ENCODE measurements at places on chromosomes 16 and 17.

GRCh38 chr17:11240841-11241610 lies at the start of gene SHISA6:
Gene SHISA6, plus strand, starts transcription at chr17:11241213.
- no peak for DNase-seq

GRCh38 chr17:81044764-81045589 lies 10.0 kb downstream of the BAIAP2 start:
- peak; percentile 45 for DNase-seq

DNA sequence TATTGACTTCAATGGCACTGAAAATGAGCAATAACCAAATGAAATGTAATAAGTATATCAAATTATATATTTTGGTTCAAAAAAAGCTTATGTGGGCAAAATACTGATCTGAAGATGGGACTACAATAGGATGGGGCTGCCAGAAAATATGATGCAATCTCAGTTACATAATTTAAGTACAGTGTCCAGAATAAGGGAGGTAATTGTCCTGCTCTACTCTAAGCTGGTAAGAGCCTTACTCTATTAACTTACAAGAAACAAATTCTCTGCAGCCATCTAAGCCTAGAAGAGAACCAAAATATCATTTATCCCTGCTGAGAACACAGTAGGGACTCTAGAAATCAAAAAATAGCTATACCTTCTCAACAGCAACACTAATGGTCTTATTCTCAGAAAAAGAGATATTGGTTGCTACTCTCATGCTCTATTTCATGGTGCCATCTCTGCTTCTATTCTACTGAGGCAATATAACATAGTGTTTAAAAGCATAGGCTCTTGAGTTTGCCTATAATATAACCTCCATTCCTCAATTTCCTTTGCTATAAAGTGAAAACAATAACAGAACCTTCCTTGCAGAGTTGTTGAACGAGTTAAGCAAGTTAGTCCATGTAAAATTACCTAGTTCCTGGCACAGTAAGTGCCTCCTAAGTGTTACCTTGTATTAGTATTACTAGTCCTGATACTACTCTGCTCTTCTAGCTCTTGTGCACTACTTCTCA lies 19.9 kb downstream of the NQO1 start:
- DNase-seq: no peak

GRCh38 chr16:49856672-49857330 lies 889 bp upstream of the ZNF423 start:
- peak; percentile 79 for DNase-seq

- DNase-seq: peak; percentile 22
These were observed 127.1 kb downstream of the ENGASE start for GRCh38 chr17:79201536-79202227.

DNA sequence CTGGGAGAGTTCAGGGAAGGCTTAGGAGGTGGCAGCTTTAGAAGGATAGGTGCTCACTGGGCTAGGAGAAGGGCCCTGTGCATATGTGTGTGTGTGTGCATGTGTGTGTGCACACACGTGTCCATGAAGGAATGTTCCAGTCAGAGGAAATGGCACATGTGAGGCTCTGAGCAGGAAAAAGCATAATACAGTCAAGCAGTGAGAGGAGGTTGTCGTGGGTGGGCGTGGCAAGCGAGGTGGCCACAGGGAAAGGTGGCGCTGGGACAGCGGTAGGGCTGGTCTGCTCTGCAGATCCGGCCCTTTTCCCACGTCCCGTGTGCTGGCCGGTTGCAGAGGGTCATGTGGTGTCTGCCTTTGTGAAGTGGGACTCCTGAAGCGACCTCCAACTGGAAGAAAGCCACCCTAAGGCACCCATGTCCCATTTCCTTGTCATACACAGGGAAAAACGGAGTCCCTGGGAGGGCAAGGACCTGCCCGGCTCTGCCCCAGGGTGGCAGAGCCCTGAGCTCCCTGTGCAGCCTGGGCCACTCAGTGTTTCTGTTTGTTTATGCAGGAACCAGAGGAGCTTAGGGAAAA lies 40.1 kb downstream of the NT5M start:
- DNase-seq: no peak

GRCh38 chr16:6558661-6559060 lies 774.0 kb upstream of the RBFOX1 start:
- DNase-seq: no peak

- DNase-seq: peak; percentile 71
These were observed 35.5 kb upstream of the ZC3H18 start for GRCh38 chr16:88534638-88535190.

- DNase-seq: no peak
These were observed 20.4 kb upstream of the GRIN2A start for GRCh38 chr16:10202649-10203048.

GRCh38 chr16:66846266-66846665 lies 2.1 kb downstream of the CA7 start:
- DNase-seq: no peak

- DNase-seq: no peak
These were observed 17.3 kb downstream of the CDH13 start for GRCh38 chr16:82643936-82644630.

DNA sequence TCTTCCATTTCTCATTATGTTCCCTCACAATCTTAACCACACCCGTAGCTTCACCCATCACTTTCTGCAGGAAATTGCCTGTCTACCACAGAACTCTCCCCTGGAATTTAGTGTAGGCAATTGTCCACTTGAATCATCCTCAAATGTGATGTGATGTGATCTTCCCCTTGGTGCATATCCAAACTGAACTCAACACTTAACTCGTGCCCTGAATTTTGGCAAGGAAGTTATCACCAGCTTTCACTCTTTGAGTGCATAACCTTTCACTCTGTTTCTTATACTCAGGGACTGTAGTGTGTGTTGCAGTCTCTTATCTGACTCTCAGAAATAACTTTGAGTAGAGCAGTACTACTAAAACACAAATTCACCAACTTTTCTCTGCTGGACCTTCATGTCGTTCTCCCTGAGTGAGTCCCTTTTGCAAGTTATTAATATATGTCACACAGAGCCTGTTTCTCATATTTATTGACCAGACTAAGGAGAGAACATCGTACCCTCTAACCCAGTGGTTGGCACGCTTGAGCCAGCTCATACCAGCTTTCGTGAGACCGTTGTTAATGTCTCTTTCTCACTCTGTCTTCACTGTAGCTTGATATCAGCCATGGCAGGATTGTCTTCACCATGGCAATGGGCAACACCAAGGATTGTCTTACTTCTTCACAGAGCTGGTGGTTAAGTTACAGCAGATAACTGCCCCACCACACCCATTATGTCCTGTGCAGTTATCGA lies 558.9 kb upstream of the HSBP1 start:
- DNase-seq: no peak

DNA sequence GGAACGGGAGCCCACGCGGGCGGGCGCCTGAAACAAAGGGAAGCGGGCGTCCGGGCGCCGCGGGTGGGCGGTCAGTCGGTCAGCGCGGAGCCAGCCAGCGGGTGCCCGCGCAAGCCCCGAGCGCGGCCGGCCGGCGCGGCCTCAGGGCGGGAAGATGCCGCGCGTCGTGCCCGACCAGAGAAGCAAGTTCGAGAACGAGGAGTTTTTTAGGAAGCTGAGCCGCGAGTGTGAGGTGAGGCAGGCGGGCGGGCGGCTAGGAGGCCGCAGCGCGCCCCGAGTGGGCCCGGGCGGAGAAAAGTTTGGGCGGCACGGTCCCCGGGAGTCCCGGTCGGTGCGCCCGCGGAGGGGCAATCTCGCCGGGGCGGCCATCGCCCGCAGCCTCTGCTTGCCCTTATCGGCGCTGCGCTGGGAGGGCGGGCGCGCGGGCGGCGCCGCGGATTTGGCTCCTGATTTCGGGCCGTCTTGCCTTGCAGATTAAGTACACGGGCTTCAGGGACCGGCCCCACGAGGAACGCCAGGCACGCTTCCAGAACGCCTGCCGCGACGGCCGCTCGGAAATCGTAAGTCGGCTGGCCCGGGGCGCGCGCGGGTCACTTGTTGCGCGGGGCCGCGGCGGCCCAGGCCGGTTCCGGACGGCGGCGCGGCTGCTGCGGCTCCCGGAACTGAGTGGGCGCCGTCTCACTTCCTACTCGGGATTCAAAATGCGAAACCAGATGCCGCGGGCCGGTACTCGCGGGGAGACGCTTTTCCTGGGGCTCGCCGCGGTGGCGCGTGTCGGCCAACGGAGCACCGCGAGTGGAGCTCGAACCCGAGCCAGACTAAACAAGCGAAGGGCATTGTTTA lies 526 bp downstream of the CBFB start:
- DNase-seq: peak; percentile 36

DNA sequence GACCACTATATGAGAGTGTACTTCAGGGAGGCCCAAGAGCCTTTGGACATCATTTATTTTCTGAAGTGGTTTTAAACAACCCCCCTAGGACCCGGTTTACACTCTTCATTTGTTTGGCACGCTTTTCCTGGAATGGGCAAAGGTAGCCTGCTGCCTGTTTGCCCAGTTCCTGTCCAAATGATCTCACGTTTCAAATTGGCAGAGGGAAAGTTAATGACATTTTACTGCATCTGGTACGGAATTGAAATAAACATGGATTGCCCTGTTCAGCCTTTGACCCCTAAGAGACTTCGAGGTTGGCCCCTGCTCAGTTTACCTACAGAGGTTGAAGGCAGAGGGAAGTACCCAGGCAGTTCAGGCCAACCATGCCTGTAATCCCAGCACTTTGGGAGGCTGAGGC lies 5.8 kb upstream of the RPRML start:
- no peak for DNase-seq

DNA sequence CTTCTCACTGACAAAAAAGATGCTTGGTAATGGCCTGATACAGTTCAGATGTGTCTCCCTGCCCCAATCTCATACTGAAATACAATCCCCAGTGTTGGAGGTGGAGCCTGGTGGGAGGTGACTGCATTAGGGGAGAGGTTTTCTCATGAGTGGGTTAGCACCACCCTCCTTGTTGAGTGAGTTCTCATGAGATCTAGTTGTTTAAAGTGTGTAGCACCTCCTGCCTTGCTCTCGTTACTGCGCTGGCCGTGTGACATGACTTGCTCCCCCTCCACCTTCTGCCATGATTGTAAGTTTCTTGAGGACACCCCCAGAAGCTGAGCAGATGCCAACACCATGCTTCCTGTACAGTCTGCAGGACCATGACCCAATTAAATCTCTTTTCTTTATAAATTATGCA lies 5.0 kb downstream of the TSR1 start:
- no peak for DNase-seq

GRCh38 chr16:24999856-25000461 lies 15.2 kb downstream of the ARHGAP17 start:
- no peak for DNase-seq

GRCh38 chr16:81307770-81308169 lies 7.0 kb upstream of the GAN start:
- DNase-seq: no peak

- no peak for DNase-seq
These were observed 633 bp downstream of the CDR2 start for GRCh38 chr16:22373662-22374310.

GRCh38 chr16:18048853-18049546 lies 287.5 kb downstream of the NPIPA8 start:
- DNase-seq: no peak

DNA sequence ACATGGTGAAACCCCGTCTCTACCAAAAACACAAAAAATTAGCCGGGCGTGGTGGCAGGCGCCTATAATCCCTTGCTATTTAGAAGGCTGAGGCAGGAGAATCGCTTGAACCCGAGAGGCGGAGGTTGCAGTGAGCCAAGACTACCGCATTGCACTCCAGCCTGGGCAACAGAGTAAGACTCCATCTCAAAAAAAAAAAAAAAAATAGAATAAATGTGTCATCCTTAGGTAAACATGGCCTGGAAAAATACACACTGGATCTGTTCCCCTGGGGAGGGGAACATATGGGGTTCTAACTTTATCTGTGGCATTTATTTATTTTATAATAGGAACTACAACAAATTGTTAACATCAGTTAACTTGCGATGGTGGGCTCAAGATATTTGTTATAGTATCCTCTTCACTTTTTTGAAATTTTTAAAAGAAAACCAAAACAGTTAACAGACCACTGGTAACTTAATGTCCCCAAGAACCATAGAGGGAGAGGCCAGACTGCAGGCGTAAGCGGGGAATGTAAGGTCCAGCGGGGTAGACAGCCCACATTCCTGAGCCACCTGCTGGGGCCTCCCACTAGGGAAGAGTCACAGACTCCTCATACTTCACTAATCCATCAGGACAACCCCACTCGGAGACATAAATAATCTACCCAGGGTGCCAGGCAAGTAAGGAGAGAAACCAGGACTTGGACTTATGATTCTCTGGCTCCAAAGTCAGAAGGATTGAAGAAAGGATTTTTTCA lies 12.5 kb upstream of the TXNDC11 start:
- peak; percentile 47 for DNase-seq

GRCh38 chr16:68447653-68448359 lies 502 bp downstream of the SMPD3 start:
- DNase-seq: no peak

GRCh38 chr17:77266213-77266612 lies 125.4 kb downstream of the SEC14L1 start:
- DNase-seq: no peak

DNA sequence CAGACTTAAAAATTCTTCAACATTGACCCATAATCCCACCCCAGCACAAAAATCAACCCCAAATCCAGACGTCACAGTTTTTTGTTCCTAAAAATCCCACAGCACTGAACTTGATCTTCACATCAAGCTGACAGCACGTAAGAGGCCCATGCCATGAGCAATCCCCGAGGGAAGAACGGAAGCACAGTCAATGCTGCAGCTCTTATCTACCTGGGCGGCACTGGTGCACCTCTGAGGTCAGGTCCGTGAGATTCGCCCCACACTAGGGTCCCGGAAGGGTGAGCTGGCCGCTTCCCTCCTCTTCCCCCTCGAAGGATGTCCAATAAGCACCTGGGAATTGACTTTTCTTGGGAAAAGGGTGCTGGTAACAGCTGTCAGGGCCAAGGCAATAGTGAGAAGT lies 11.3 kb upstream of the ITGAE start:
- DNase-seq: no peak

GRCh38 chr16:55280587-55280986 lies 43.4 kb upstream of the IRX6 start:
- no peak for DNase-seq

DNA sequence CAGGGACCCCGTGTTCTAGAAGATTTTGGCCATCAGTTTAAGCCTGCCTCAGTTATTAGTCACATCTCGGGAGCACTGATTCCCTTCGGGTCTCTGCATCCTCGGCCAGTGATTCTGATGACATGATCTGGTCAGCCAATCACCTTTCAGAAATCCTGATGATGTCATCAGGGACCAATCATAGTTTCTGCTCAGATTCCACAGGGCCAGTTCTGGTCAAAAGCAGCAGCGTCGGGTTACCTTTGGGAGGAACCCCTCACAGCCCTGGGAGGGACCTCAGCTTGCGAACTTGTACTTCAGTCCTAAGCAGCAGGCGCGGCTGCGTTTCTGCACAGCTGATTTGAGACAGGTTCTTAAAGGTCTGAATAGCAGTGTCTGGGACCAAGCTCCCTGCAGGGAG lies 13.9 kb downstream of the KDM8 start:
- DNase-seq: no peak

- DNase-seq: no peak
These were observed 5.6 kb upstream of the TMEM88 start for GRCh38 chr17:7849130-7849750.

- no peak for DNase-seq
These were observed 13.8 kb upstream of the SP6 start for GRCh38 chr17:47864791-47865216.

DNA sequence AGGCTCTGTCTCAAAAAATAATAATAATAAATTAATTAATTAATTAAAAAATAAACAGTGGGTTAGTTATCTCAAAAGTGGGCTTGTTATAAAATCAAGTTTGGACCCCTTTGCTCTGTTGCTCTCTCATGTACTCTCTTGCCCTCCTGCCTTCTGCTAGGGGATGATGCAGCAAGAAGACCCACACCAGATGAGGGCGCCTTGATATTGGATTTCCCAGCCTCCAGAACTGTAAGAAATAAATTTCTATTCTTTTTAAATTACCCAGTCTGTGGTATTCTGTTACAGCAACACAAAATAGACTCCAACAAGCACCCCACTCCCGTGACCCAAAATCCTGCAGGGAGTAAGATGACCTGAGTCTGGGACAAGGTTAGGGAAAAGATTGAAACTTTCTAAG lies 2.1 kb upstream of the ZNF652 start:
- no peak for DNase-seq

Data from A549 (cell line).